ENCODE measurements at places on chromosomes 16 and 17. TPM values are rescaled to one million over a fixed set of nuclear protein-coding genes. Genes with fewer than 3 reads are reported as not detected.

GRCh38 chr17:45823598-45823997, 21.1 kb upstream of the SPPL2C start:
- DNase-seq = no peak

Gene DHX58
- total RNA-seq = 26.8 TPM

Gene STX1B
- 0.58 TPM for total RNA-seq

Gene MYH8
- not detected for total RNA-seq

DNA sequence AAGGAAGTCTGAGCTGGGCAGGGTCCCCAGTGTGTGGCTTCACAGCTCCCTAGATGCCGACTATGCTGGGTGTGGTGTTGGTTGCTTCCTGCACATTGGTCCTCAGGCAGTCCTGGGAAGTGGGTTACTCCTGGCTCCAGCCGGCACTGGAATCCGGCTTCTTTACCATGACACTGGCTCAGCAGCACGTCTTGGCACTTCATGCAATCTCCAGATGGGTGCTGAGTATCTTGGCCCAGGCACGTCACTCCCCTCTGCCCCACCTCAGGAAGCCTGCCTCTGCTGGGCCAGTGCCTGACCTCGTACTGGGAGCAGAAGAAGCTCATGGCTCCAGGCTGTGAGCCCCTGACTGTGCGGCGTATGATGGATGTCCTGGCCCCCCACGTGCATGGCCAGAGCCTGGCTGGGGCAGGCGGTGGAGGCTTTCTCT, 24.5 kb downstream of the FCSK start:
- DNase-seq = no peak

Measured in mucosa of gallbladder (tissue), 1 donor.